Hematopoietic multipotent progenitor cell treated with erythropoietin and hydrocortisone succinate and interleukin-3 and kit ligand, for 4 days (in vitro differentiated cells): ENCODE measurements at places on chromosomes 16 and 17.

DNA sequence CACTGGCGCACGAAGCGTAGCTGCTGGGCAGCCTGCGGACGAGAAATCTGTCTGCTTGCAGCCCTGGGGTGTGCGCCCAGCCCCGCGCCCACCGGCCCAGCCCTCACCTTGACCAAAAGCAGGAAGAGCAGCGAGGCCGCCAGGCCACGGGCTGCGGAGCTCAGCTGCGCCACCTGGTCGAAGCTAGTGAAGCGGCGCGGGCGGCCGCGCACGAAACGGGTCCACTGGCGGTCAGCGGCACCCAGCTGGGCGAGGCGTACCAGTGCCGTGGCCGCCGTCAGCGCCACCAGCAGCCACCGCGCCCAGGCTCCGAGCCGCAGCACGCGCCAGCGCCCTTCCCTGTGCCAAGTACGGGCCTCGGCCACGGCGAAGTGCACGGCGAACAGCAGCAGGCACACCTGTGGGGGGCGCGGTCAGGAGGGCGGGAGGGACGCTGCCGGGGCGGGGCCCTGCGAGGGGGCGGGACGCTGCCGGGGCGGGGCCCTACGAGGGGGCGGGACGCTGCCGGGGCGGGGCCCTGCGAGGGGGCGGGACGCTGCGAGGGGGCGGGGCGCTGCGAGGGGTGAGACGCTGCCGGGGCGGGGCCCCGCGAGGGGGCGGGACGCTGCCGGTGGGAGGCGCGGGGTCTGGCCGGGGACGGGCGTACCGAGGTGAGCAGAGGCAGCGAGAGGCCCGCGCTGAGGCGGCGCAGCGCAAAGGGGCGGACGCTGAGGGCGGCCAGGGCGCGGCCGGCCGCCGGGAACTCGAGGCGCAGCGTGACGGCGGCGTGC lies 43.2 kb downstream of the TSC2 start:
- DNase-seq, result peak; percentile 25

DNA sequence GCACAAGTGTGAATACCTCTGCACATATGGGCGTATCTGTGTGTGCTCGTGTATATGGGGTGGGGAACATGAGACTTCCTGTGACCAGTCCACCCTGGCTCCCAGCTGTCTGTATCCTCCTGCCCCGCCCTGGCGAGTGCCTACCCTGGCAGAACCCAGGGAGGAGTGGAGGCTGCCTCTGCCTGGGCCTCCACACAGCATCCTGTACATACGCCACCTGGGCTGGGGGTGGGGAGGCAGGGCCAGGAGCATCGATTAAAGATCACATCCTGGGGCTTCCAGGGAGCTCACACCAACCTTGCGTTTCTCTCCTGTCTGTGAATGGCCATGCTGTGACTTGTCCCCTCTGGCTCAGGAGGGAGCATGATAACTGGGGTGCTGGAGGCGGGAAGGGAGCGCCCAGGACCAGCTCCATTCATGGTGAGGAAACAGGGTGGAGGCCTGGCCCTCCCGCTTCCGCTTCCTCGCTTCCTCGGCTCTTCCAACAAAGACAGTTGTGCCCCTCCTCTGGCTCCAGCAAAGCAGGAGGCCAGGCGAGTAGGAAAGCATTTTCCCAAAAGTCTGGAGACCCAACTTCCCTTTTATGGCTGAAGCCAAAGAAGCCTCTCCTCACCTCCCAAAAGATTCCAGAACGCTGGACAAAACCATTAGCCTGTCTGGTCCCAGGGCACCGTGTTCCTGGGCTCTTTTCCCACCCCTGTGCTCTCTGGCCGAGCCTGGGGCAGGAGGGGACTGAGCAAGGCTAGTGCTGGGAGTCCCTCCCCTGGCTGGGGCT lies 22.9 kb downstream of the ADAM11 start:
- no peak for DNase-seq

- DNase-seq, result no peak
Observed at GRCh38 chr17:11705111-11705510, 106.8 kb downstream of the DNAH9 start.

DNA sequence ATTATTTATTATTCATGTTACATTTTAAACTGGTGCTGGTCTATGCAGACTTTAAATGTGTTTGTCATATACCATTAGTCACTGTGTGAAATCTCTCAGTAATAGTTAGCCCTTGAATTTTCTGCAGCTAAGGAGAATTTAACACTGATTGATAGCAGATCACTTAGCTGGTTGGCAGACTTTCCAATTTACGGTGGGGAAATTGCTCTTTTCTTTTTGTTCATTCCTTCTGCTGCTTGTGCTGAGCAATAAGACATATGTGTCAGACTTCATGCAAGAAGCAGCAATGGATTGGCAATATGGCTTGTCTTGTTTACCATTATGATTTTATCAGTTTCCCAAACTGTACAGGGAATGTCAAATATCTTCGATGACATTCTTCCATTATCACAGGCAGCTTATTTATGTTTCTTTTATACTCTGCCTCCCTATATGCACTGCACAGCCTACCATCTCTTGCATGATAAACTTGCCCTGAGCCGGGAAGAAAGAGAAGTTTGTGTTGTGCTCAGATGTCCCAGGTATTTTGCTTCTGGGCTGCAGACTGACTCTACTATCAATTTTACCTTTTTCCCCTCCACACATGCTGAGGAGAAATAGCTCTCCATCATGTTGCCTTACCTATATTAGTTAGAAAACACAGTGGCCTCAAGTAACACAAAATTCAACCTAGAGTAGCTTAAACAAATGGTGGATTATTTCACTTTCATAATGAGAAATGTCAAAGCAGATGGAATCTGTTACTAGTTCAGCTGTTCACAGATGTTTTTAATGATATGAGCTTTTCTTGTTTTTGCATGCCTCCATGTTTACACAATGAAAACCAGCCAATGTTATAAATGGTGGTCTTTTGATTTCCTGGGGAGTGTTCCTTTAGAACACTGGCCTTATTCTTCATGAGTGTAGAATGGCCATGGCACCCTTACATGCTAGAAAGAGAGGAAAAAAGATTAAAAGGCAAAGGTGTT lies 968.1 kb upstream of the GOT2 start:
- no peak for DNase-seq

DNA sequence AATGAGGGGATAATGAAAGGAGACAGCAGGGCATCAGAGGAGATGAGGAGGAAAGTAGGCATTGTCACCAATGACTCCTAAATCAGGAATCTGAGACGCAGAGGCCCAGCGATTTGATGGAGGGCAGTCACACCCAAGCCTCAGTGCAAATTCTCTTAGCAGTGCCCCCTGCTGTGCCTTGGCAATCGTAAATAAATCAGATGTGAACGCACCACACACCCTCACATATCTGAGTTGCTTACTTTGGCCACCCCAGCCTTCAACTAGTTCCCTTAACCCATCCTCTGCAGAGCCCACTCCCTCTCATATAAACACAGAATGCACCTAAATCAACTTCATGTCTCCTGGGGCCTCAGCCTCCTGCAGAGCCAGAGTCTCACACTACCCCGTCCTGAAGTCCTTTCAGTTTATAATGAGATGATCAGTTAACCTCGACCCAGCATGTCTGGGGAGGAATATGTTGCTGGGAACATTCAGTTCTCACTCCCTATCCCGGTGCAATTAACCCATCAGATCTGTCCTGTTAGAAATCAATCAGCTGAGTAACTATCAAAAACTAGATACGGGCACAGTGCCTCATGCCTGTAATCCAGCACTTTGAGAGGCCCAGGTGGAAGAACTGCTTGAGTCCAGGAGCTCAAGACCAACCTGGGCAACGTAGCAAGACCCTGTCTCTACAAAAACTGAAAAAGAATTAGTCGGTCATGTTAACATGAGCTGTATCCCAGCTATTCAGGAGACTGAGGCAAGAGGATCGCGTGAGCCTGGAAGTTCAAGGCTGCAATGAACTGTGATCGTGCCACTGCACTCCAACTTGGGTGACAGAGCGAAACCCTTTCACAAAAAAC lies 78.4 kb downstream of the SLC39A11 start:
- DNase-seq, result peak; percentile 37

GRCh38 chr17:72812823-72813222 lies 279.7 kb downstream of the SLC39A11 start:
- DNase-seq, result no peak

GRCh38 chr16:31055613-31056012 lies 18.4 kb downstream of the ZNF668 start:
- DNase-seq, result no peak

DNA sequence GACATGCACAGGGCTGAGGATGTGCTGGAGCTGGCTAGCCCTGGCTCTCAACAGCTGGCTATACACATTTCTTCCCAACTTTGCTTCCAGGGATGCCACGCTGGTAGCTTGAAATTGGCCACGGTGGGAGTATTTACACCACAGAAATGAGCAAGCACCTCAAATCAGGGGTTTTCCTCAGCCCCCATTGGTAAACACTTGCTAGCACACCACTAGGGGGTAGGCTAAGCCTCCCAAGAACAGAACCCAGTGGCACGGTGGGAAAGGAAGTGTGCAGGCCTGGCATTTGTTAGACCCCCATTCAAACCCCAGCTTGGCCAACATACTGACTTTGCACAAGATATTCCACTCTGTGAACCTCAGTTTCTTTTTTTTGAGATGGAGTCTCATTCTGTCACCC lies 12.9 kb downstream of the DRC3 start:
- DNase-seq, result peak; percentile 50

GRCh38 chr16:5412731-5413130 lies 315.1 kb upstream of the EEF2KMT start:
- no peak for DNase-seq
